Spinal cord (tissue), 10 donors: ENCODE measurements at places on chromosomes 3 and 15. TPM values are rescaled to one million over a fixed set of nuclear protein-coding genes. Genes with fewer than 3 reads are reported as not detected.

DNA sequence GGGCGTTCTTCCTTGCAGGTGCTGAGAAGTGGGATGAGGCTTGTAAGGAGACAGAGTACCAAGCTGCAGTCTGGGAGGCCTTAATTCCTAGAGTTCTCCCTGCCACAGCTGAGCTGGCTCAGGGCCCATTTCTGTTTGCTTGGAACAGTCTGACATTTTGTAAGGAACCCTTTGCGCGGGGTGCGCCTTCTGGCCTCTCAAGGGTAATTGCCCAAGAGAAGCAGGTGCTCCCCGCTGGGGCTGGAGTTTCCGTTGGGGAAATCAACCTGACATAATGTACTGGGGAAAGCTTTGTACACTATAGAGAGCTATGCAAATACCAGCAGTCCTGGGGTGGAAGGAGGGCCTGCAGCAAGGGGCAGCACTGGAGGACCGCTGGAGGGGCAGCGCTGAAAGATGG lies 83.6 kb downstream of the HMG20A start:
- H3K4me1 ChIP-seq = peaks cover 61% of the 10 kb centered on the region
- H3K4me3 ChIP-seq = no peak overlapping the region
- no peak for DNase-seq
- no peaks in the 10 kb centered on the region for H3K27me3 ChIP-seq

- peaks cover 35% of the 10 kb centered on the region for H3K4me1 ChIP-seq
- peaks cover 4% of the 10 kb centered on the region for H3K36me3 ChIP-seq
- no peak overlapping the region for H3K27ac ChIP-seq
- no peak for DNase-seq
These were observed 78.4 kb upstream of the HERC1 start for GRCh38 chr15:63912061-63912615.

- peak overlapping the region; percentile 87 for H3K27ac ChIP-seq
- peaks cover 46% of the 10 kb centered on the region for H3K36me3 ChIP-seq
- no peak for DNase-seq
- H3K27me3 ChIP-seq = no peaks in the 10 kb centered on the region
- peaks cover 56% of the 10 kb centered on the region for H3K4me1 ChIP-seq
- H3K4me3 ChIP-seq = no peak overlapping the region
These were observed 51.2 kb downstream of the KLHL25 start for GRCh38 chr15:85743392-85744055.

DNA sequence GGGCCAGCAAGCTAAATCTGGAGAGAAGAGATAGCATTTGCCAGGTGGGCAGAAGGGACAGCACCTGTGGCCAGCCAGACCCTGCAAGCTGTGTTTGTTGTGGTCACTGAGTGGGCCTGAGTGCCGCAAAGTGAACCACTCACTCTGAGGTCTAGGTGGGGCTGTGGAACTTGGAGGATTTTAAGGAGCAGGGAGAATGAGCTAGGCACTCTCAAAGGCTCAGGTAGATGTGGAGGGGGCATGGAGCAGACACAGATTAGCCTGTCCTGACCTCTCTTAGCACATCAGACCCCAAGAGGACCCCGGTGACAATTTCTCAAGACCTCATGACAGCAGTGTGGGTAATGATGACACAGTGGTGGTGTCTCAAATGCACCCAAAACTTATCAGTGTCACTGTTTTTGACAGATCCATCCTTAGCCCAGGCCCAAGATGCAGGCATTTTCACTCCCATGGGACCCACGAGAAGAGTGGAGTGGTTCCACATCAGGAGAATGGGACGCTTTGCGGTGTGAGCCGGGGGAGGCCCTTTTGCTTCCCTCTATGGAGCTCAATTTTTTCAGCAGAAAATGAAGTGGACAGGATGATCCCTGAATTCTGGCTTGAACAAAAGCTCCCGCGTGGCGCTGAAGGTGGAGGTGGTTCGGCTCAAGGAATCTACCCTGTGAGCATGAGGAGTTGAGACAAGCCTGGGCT lies 43.8 kb upstream of the TLE3 start:
- peaks cover 7% of the 10 kb centered on the region for H3K27me3 ChIP-seq
- no peaks in the 10 kb centered on the region for H3K36me3 ChIP-seq
- no peak overlapping the region for H3K27ac ChIP-seq
- DNase-seq = no peak
- H3K4me1 ChIP-seq = peaks cover 13% of the 10 kb centered on the region

DNA sequence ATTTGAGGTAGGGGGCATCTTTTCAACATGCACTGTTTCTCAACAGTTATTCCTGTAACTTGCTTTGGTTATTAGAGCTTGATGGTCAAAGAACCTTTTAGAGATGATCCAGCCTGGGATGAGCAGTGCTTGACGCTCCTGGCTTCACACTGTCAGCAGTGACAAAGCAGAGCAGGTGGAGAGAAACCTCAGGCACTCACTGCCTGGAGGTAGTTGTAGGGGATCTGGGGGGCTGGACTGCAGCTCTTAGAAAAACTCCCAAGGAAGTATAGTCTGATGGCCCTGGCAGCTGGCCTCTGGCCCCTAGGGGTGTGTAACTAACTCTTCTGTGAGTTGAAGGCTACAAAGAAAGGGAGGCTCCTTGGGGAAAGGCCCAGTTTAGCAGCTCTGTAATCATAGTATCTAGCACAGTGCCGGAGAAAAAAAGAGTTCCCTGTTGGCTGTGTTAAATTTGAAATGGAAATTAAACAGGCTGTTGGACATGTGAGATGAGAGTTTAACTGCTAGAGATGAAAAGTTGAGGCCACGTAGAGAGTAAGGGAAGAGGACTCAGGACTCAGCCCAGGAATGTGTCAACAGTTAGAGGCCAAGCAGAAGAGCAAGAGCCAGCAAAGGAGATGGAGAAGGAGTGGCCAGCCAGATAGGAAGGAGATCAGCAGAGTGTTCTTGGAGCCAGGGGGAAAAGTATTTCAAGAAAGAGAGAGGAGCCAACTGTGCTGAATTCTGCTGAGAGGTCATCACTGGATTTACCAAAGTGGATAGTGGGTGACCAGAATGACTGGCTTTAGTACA lies 14.2 kb downstream of the OXNAD1 start:
- no peak for DNase-seq
- no peak overlapping the region for H3K4me3 ChIP-seq
- H3K36me3 ChIP-seq = peaks cover 3% of the 10 kb centered on the region
- H3K27ac ChIP-seq = no peak overlapping the region
- H3K4me1 ChIP-seq = no peaks in the 10 kb centered on the region

DNA sequence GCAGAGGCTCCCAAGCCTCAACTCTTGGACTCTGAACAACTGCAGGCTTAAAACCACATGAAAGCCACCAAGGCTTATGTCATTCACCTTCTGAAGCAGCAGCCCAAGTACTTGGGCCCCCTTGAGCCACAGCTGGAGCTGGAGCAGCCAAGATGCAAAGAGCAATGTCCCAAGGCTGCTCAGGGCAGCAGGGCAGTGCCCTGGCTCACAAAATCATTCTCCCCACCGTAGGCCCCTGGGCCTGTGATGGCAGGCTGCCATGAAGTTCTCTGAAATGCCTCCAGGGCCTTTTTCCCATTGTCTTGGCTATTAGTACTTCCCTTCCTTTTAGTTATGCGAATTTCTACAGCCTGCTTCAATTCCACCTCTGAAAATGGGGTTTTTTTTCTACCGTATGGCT lies 83.4 kb downstream of the DCLK3 start:
- no peak overlapping the region for H3K4me3 ChIP-seq
- no peaks in the 10 kb centered on the region for H3K27me3 ChIP-seq
- no peaks in the 10 kb centered on the region for H3K4me1 ChIP-seq
- DNase-seq = no peak
- no peak overlapping the region for H3K27ac ChIP-seq

DNA sequence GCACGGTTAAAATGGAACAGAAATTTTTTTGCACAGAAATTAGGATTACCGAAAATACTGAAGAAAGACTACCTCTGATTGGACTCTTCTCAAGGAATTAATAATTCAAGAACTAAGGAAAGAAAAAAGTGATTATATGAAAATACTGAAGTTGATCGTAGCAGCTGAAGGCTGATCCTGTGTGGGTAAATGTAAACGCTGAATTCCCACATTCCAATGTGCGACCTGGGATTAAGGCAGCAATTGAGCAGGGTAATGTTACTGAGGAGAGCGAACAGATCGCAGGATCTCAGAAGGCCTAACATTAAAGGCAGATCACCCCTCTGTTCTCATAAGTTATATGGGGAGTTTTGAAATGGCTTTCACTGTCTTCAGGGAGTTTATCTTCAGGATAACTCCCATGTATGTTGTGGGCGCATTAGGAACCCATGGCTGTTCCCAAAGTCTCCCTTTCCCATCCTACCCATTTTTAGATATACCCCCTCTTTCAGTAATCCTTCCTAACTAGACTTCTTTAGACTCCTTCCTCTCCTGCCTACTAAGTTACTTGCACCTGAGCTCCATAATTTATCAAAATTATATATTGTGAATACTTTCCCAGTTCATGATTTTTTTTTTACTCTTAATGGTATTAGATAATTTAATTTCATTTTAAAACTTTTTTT lies 1.0 kb upstream of the UBL7 start:
- DNase-seq = no peak
- peaks cover 6% of the 10 kb centered on the region for H3K4me1 ChIP-seq
- peaks cover 9% of the 10 kb centered on the region for H3K36me3 ChIP-seq
- H3K27me3 ChIP-seq = no peaks in the 10 kb centered on the region
- peak overlapping the region; percentile 10 for H3K4me3 ChIP-seq
- peak overlapping the region; percentile 87 for H3K27ac ChIP-seq

DNA sequence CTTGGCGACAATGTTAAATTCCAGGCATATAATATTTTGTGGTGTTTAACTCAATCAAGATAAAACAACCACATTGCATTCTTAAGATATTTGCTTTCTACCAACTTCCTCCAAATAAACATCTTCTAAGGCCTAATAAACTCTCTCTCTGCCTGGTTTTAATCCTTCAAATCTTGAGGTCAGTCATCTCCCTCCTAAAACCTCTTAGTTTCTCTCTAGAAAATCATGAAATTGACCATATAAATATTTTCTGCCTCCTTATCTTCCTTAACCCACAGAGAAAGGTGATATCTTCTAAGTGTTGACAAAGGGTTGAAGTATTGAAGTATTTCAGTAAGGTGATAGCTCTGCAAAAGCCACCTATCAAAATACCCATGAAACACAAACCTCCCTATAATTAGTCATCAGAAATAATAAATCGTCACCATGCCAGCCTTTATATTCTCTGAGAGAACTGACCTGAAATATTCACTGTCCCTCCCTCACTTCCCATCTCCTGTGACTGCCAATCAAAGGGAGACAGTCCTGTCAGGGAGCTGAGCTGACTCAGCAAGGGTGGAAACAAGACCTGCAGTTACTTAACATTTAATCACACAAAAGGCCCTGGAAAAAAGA lies 1261.1 kb downstream of the ROBO1 start:
- no peak for DNase-seq
- no peaks in the 10 kb centered on the region for H3K27me3 ChIP-seq
- no peak overlapping the region for H3K27ac ChIP-seq
- no peaks in the 10 kb centered on the region for H3K36me3 ChIP-seq

GRCh38 chr3:9976721-9977709 lies 9.6 kb downstream of the EMC3 start:
- H3K27ac ChIP-seq = no peak overlapping the region
- DNase-seq = no peak
- H3K4me3 ChIP-seq = no peak overlapping the region
- no peaks in the 10 kb centered on the region for H3K4me1 ChIP-seq
- H3K36me3 ChIP-seq = peaks cover 50% of the 10 kb centered on the region

DNA sequence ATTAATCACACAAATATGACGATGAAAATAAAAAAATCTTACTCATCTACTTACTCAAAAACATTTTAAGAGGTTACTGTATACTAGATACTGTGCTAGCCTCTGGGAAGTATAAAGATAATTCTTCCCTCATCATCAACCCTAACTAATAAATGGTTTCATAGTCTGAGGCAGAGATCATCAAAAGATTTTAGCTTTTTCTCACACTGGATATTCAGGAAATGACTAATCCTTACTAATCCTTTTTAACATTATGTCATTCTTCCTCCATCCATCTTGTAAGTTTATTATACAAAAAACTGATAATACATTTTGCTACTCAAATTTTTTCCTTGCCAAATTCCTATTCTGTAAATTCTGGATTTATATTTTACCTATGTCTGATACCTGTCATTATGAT lies 29.7 kb downstream of the ACAD11 start:
- no peaks in the 10 kb centered on the region for H3K4me1 ChIP-seq
- no peak for DNase-seq
- H3K4me3 ChIP-seq = no peak overlapping the region
- no peaks in the 10 kb centered on the region for H3K27me3 ChIP-seq

DNA sequence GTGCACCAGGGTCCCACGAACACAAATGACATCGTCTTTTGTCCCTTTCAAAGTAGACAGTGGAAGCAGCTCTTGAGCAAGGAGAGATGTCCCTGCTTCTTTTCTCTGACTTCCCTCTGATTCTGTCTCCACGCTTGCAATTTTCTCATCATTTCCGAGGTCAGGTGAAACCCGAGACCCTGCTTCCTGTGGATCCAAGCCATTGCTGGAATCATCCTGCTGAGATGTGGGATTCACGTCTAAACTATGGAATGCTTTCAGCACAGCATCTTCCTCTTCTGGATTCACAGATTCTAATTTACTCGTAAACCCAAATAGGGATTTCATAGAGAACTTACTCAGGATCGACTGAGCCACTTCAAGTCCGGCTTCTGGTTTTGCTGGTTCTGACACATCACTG lies 127.1 kb downstream of the FMN1 start:
- no peak overlapping the region for H3K4me3 ChIP-seq
- no peaks in the 10 kb centered on the region for H3K36me3 ChIP-seq
- no peaks in the 10 kb centered on the region for H3K27me3 ChIP-seq

GRCh38 chr15:100787567-100788417 lies 91.8 kb upstream of the ALDH1A3 start:
- no peaks in the 10 kb centered on the region for H3K27me3 ChIP-seq
- no peak overlapping the region for H3K27ac ChIP-seq
- DNase-seq = no peak
- no peaks in the 10 kb centered on the region for H3K4me1 ChIP-seq

GRCh38 chr3:113783980-113784379 lies 37.1 kb downstream of the ATP6V1A start:
- DNase-seq = no peak
- no peaks in the 10 kb centered on the region for H3K4me1 ChIP-seq
- no peaks in the 10 kb centered on the region for H3K27me3 ChIP-seq
- H3K27ac ChIP-seq = peak overlapping the region; percentile 33

SLCO2A1 gene
- total RNA-seq = 1.8 TPM

AGBL1 gene
- total RNA-seq = 1.1 TPM

FYCO1 gene
- 16.0 TPM for total RNA-seq

IL12A gene
- 2.3 TPM for total RNA-seq

EOMES gene
- 0.20 TPM for total RNA-seq

GCSAM gene
- total RNA-seq = 1.2 TPM

KNG1 gene
- total RNA-seq = not detected
